ENCODE measurements at places on chromosomes 11 and 22.
A peak's percentile ranks its signal among the peaks of the same experiment; 100 is the strongest.

DNA sequence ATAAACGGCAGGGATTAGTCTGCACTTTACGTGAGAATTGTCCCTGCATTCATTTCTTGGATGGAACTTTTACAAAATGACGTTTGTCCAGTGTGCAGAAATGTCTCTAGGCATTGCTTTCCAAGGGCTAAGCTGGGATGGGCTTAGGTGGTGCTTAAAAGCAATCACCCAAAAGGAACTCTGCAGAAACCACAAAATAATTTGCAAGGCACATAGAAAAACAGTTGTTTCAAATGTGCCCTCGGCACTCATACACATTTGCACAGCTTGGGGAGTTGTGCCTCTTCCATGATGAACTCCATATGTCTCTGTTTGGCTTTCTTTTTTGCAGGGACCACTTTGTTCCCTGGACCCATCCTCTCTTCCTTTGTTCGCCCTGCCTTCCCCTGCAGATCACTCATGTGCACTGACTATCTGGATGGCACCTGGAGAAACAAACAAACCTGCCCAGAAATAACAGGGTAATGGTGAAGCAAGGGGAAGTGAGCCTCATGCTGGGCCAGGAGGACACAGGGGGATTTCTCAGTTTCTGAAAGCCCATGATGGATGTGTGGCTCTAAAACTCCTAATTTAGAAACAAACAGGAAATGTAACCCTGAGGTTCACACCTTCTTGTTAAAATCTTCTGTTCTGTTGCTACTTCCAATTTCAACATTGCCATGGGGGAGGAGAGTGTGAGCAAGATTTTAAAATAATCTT lies 150.2 kb downstream of the SNX19 start:
- DNase-seq = no peak

DNA sequence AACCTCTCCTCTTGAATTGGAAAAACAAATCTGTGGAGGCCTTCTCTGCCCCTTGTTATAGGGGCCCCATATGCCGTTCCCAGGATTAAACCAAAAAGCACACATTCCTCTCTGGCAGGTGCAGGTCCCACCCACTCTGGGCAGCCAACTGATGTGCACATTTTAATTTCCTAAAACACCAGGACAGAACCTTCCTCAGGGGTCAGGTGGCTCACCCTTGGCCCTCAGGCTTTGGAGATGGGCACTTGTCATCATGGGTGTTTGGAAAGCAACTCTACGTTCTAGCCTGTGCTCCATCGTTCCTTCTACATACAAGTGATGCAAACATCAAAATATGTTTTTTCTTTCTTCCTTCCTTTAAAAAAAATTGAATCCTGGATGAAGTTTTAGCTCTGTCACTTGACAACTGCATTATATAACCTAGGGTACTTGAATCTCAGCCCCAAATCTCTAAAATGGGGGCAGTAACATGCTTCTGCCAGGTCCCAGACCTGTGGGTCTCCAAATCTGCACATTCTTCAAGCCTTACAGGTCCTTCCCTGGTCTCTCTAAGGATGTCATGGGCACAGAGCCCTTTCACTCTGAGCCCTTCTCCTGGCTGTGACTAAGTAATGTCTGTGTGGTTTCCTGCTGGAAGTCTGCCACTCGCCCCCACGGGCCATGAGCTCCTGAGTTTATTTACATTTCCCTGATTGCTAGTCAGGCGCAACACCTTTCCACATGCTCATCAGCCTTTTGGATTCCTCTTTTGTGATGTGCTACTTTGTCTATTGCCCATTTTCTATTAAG lies 43.8 kb downstream of the KCNQ1OT1 start:
- DNase-seq = no peak

DNA sequence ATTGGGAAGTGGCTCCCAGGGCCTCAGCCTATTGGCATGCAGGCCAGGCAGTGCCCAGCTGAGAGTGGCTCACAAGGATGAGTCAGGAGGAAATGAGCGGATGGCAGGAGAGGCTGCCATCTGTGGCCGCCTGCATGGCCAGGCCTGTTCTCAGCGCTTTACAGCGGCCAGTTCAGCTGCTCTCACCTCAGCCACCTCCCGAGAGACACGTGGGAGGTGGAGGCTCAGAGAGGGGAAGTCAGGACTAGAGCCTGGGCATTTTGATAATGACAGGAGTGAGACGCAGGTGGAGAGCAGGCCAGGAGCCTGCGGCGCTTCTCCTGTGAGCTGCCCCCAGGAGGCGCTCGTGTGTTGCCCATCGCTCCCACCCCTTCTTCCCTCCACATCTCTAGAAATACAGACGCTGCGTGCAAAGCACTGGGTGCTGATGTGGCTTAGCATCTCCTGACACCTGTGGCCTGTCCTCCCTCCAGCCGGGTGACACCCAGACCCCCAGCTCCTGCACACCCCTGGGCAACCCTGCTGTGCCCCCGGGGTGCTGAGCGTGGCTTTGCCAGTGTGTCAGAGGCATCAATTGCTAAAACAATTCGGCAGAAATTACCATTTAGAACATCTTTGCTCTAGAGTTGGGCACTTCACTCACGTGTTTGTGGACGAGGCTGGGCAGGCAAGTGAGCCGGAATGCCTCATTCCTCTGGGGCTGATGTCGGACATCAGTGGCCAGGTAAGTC lies 21.4 kb upstream of the PANX2 start:
- no peak for DNase-seq

DNA sequence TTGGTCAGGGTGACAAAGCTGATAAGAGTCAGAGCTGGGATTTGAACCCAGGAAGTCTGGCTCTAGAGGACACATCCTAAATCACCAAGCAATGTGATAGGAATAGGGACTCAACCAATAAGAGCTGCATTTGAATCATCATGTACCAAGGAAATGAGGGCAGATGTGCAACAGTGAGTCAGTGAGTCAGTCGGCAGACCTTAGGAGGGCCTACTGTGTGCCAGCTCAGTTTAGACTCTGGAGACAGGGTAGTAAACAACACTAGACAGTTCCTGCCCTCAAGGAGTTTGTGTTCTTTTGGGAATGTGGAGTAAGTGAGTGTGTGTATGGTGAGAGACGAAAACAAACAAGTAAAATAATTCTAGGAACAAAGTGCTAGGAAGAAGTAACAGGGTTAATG lies 11.2 kb downstream of the IL10RA start:
- no peak for DNase-seq

GRCh38 chr11:131674051-131674755 lies 303.8 kb downstream of the NTM start:
- DNase-seq = peak; percentile 64

- DNase-seq = no peak
Measured at GRCh38 chr11:134742956-134743819, 331.1 kb upstream of the B3GAT1 start.

- DNase-seq = no peak
Measured at GRCh38 chr11:87139475-87139874, 101.7 kb downstream of the TMEM135 start.

- no peak for DNase-seq
Measured at GRCh38 chr11:14713496-14714244, 70.1 kb downstream of the PDE3B start.

DNA sequence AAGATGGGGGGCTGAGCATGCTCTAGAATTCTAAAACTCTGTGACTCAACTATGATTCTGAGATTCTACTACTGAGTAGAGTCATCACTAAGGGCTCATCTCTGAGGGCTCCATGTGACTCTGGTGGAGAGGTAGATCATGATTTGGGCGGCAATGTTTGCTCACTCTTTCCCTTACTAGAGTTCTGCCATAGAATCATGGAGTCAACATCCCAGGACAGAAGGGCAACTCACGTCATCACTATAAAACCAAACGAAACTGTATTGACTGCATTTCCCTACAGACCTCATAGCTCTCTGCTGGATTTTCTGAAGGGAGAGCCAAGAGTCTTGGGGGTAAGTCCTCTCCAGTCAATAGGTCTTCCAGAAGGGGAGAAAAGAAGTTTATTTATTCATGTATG lies at the start of gene MS4A14:
MS4A14 (plus strand) TSS at position 78 of the 400 bp plus-strand sequence; CDS start at position 198, 120 bp downstream.
- DNase-seq = no peak

- no peak for DNase-seq
Measured at GRCh38 chr11:76935042-76935441, 74.3 kb downstream of the ACER3 start.

GRCh38 chr11:14422052-14422813 lies 63.2 kb upstream of the RRAS2 start:
- peak; percentile 98 for DNase-seq

DNA sequence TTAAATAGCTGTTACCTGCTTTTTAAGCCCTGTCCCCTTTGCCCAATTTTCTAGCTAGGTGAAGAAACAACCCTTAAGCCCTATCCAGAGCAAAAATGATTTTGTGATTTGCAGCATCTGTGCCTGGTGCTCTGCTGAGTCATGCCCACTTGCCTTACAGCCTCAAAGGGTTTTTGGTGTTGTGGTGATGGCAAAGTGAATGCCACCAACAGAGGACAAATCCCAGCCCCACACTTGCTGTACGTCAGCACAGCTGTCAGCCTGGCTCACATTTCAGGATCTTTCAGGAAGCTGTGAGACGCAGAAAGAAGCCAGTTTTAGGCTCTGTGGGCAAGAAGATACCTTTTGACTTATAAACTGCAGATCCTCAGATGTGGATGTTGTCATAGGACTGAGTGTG lies 401.7 kb downstream of the TENM4 start:
- DNase-seq = no peak

DNA sequence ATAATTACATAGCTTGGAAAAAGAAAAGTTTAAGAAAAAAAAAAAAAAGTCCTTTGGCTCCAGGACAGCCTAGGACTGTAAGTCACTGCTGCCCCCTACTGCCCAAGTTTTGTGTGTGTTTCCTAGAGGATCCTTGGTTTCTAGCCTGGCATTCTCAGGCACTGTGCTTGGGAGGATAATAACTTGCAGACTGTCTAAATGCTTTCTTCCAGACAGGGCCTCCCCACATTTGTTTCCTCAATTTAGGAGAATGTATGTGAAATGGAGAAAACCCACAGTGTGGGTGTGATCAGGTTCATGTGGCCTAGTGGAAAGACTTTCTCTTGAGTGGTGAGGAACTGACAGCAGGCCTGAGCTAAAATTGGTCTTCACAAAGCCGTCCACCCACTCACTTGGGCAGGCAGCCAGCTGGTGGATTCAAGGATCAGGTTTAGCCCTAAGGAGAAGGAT lies 191.0 kb downstream of the NAV2 start:
- DNase-seq = peak; percentile 82

DNA sequence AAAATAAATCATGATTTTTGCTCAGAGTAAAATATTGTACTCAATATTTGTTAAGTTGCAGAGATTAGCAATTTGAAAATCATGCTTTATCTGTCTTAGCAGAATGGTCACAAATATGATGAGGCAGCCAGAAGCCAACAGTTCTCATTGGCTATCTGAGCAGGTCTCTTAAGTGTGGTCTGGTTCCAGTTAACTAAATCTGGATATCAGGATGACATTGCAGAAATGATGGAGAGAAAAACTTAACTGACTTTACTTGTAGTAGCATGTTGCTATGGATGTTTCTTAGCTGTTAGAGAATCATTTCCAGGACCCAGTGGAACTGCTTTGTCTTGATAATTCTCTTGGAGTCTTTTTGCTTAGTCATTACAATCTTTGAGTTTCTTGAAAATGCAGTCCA lies 1070.3 kb downstream of the JRKL start:
- DNase-seq = no peak

GRCh38 chr11:64846998-64847666 lies 2.7 kb upstream of the CDC42BPG start:
- peak; percentile 67 for DNase-seq

GRCh38 chr11:100624346-100624745 lies 62.7 kb upstream of the ARHGAP42 start:
- no peak for DNase-seq

GRCh38 chr11:2813141-2813908 lies 72.2 kb downstream of the CDKN1C start:
- no peak for DNase-seq

DNA sequence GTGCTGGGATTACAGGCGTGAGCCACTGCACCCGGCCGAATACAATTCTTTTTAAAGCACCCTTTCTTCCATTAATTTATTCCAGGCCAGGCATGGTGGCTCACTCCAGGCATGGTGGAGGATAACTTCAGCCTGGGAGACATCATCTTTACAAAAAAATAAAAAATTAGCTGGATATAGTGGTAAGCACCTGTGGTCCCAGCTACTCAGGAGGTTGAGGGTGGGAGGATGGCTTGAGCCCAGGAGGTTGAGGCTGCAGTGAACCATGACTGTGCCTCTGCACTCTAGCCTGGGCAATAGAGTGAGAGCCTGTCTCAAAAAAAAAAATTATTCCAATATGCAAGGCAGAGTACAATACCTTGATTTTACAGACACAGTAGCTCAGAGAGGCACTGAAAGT lies 11.4 kb downstream of the TAGLN start:
- no peak for DNase-seq

- DNase-seq = no peak
Measured at GRCh38 chr11:135075740-135076139, 663.7 kb upstream of the B3GAT1 start.

DNA sequence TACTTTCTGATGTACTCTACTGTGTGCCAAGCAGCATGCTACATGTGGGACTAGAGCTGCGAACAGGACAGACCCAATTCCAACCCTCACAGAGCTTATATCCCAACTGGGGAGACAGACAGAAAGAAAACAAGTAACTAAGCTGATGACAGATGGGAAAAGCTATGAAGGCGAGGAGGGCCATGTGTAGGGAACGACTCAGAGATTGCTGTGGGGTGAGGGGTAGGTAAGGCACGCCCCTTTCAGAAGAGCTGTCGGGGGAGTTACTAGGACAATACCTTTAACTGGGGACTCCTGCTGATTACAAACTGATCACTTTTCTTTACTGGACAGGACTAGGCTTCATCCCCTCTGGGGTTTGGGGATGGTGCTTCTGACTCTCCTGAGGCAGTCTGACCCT lies 48.9 kb downstream of the ST3GAL4 start:
- DNase-seq = no peak

GRCh38 chr11:43997022-43997660 lies 50.6 kb upstream of the ACCSL start:
- DNase-seq = no peak

GRCh38 chr11:27914080-27914479 lies 193.9 kb downstream of the KIF18A start:
- no peak for DNase-seq
